Regular cardiac myocyte (primary cell): ENCODE measurements at places on chromosomes 2 and 18. TPM values are rescaled to one million over a fixed set of nuclear protein-coding genes. Genes with fewer than 3 reads are reported as not detected.

The SCN9A gene
- total RNA-seq = 20.3 and 22.0 TPM in 2 replicates

The TMEM37 gene
- under 0.01 and 0.19 TPM in 2 replicates for total RNA-seq

The OBSL1 gene
- total RNA-seq = 26.6 and 45.1 TPM in 2 replicates

The LOXHD1 gene
- total RNA-seq = not detected in 2 replicates

The POTEJ gene
- not detected in 2 replicates for total RNA-seq

The ABCG8 gene
- total RNA-seq = not detected in 2 replicates

The CYP1B1 gene
- total RNA-seq = 33.9 and 165 TPM in 2 replicates

The CASP10 gene
- 6.1 and 8.2 TPM in 2 replicates for total RNA-seq

The PRSS56 gene
- not detected in 2 replicates for total RNA-seq

The IL37 gene
- not detected in 2 replicates for total RNA-seq

The ARL4C gene
- 38.2 and 48.2 TPM in 2 replicates for total RNA-seq

The HOXD11 gene
- under 0.01 and 0.28 TPM in 2 replicates for total RNA-seq

The PRKAG3 gene
- total RNA-seq = under 0.01 TPM in 1 of 2 replicates, not detected in the other

The INPP5D gene
- under 0.01 and 0.85 TPM in 2 replicates for total RNA-seq

The IL36B gene
- total RNA-seq = not detected in 2 replicates

The ZSWIM2 gene
- under 0.01 TPM in 2 replicates for total RNA-seq

The MEP1B gene
- total RNA-seq = under 0.01 TPM in 1 of 2 replicates, not detected in the other

The KCNIP3 gene
- 0.77 and 1.4 TPM in 2 replicates for total RNA-seq

The ELOA2 gene
- total RNA-seq = not detected in 2 replicates

The TXNDC2 gene
- not detected in 2 replicates for total RNA-seq

The CYRIA gene
- total RNA-seq = 5.2 and 8.2 TPM in 2 replicates

The SERPINB11 gene
- not detected in 2 replicates for total RNA-seq

The MRO gene
- total RNA-seq = under 0.01 TPM in 2 replicates

The CD8B2 gene
- not detected in 2 replicates for total RNA-seq

The ASXL2 gene
- total RNA-seq = 3.6 and 4.8 TPM in 2 replicates

The SH3RF3 gene
- total RNA-seq = 2.8 and 2.9 TPM in 2 replicates

The NCKAP5 gene
- total RNA-seq = 5.0 and 9.9 TPM in 2 replicates

The RELCH gene
- total RNA-seq = 28.9 and 37.8 TPM in 2 replicates

The ANAPC1 gene
- total RNA-seq = 54.3 and 58.9 TPM in 2 replicates

The TUBB8B gene
- not detected in 2 replicates for total RNA-seq

The VWA3B gene
- not detected in 2 replicates for total RNA-seq

The IL1RL1 gene
- 1.1 and 2.3 TPM in 2 replicates for total RNA-seq

The EFHD1 gene
- 1.9 and 2.0 TPM in 2 replicates for total RNA-seq

The MYO5B gene
- 0.28 and 0.38 TPM in 2 replicates for total RNA-seq

The VAPA gene
- total RNA-seq = 278 and 307 TPM in 2 replicates

The OSBPL1A gene
- 17.1 and 35.2 TPM in 2 replicates for total RNA-seq

The GCKR gene
- 1.1 and 1.9 TPM in 2 replicates for total RNA-seq

The KCNE4 gene
- total RNA-seq = 45.4 and 151 TPM in 2 replicates

The SRD5A2 gene
- total RNA-seq = not detected in 2 replicates

The USP37 gene
- total RNA-seq = 13.4 and 18.9 TPM in 2 replicates

The BCL2 gene
- total RNA-seq = 1.5 and 3.1 TPM in 2 replicates

The SH2D6 gene
- total RNA-seq = not detected in 2 replicates

The EMILIN1 gene
- total RNA-seq = 137 and 184 TPM in 2 replicates

The HOXD10 gene
- total RNA-seq = under 0.01 and 0.19 TPM in 2 replicates

The NEUROD1 gene
- not detected in 2 replicates for total RNA-seq

The ATP8B1 gene
- total RNA-seq = 86.8 and 112 TPM in 2 replicates

The VIT gene
- total RNA-seq = 0.19 and 0.85 TPM in 2 replicates
